ENCODE measurements at places on chromosomes 7 and 10. TPM values are rescaled to one million over a fixed set of nuclear protein-coding genes. Genes with fewer than 3 reads are reported as not detected.

The ACHE gene
- 5.0 TPM for total RNA-seq

The CYP3A5 gene
- total RNA-seq = 34.5 TPM

The H2BK1 gene
- total RNA-seq = not detected

The PDK4 gene
- total RNA-seq = 481 TPM

The ELN gene
- total RNA-seq = 34.9 TPM

The ASB10 gene
- not detected for total RNA-seq

The ZNF680 gene
- 30.3 TPM for total RNA-seq

The AEBP1 gene
- 563 TPM for total RNA-seq

The AKR1D1 gene
- total RNA-seq = not detected

The GDF2 gene
- not detected for total RNA-seq

The PPP1R17 gene
- total RNA-seq = not detected

The FAM24B gene
- 4.0 TPM for total RNA-seq

The CPN1 gene
- total RNA-seq = not detected

The PTF1A gene
- not detected for total RNA-seq

The INMT gene
- 79.5 TPM for total RNA-seq

The KLF14 gene
- total RNA-seq = not detected

Data from ovary (tissue), 10 donors.